ENCODE measurements at places on chromosomes 5 and 9.

DNA sequence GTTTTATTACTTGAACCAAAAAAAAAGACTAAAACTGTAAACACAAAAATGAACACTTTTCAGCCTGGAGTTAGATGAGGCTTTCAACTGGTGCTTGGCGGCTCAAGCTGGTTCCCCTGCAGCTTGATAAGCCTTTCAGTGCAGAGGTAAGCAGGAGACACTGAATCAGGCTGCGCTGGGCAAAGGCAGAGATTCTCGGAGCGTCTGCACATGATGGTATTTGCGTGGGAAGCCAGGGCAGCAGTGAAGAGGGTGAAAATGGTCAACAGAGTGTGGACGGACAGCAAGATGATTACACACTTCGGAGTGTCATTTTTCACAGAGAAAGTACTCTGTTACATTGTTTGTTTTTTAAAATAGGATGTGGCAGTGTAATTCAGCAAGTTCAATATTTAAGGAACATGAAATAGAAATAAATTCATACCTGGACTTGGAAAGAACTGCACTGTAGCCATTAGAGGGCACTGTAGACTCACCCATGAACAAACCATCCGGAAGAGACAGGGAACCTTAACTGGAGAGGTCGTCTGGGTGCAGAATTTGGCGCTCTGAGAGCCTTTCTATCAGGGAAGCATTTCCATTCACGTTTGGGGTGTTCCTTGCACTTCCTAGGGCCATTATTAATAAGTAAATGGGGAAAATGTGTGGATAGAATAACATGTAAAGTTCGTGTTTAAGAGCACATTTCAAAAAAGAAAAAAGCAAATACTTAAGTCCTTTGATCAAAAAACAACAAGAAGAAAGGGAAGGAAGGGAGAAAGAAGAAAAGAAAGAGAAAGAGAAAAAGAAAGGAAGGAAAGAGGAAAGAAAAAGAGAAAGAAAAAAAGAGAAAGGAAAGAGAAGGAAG is 69.8 kb downstream of the ICE1 start:
- DNase-seq: peak; percentile 64

DNA sequence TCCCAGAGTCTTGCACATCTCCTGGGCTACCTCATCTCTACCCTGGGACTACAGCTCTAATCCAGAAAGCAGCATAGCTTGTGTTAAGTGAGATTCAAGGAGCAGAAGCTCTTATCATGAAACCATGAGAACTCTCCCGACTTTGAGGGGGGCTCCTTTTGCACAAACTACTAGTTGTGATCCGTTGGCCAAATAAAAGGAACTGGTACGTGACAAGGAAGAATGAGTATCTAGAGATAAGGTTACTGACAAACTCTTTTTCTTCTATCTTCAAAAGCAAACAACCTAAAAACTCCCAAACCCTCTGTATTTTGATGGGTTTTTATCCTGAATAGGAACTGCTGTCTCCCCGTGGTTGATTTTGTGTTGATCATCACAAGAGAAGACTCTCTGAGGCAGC is 168.5 kb downstream of the SLC24A2 start:
- DNase-seq: no peak

DNA sequence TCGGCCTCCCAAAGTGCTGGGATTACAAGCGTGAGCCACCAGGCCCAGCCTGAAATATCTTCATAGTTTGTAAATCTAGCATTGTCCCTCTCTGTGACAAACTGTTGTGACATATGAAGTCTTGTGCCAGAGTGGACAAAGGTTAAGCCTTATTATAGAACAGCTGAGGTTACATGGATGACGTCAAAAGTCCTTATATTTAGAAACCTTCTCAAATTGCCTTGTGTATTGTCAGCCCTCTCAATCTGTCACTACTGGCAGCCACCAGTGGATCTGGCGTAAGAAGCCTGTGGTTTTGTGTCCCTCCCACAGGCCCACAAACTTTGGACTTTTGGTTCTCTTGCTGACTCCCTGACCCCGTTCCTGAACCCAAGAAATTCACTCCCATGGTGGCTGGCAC is 79.4 kb upstream of the CCDC112 start:
- DNase-seq: no peak

DNA sequence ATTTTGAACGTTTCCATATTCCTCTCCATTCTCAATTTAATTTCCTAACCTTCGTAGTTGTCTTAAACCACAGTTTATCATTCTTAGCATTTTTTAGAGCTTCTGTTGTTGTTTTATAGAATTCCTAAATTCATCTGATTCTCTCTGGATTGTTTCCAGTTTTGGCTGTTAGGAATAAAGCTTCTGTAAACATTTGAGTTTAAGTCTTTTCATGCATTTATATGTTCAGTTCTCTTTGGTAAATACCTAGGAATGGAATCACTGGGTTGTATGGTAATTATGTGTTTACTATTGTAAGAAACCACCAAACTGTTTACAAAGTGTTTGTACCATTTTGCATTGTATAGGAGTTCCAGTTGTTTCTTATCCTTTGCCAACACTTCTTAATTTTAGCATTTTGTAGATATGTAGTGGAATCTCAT is 29.7 kb downstream of the GPR21 start:
- DNase-seq: peak; percentile 18

DNA sequence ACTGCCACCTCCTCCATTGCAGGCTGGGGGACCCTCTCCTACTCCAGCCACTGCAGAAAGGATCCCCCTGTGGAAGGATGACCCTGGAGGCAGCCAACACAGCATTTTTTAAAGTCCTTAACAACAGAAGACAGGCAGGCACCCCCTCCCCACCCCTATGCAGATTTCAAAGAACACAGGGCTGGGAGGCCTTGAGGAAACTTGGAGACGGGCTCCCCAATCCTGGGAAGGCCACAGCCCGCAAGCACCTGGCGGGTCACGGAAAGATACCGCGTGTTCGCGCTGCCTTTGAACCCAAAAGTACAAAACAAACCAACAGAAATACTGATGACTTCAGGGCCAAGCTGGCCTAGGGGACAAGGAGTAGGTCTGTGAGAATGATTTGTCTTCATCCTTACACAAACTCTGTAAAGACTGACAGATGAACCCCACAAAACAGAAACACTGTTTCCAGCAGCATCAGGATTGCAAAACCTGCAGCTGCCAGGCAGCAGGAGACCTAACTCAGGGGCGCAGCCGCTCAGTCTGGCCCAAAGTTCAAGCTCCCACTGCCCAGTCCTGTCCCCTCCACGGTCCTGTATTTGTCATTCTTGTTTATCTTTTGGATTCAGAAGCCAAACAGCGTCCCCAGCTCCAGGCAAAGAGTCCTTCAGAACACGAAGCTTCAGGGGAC is 13.8 kb downstream of the VAV2 start:
- DNase-seq: no peak

- peak; percentile 48 for DNase-seq
These were observed 117.7 kb downstream of the STARD4 start for GRCh38 chr5:111394586-111394985.

DNA sequence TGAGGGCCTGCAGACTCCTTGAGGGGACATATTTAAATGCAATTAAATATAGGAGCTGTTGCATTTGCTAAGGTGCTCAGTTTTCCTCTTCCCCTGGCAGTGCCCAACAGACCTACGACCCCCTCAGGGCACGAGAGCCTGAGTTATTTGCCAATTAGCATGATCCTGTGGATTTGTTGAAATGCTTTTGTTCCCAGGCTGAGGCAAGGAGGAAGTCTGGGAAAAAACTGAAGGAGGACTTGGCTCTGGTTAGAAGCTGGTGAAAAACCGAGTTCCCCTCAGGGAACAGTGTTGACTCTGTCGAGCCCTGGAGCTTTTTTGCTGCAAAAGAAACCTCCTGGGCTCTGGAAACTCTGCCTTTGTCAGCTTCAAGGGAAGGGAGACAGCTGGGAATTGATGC is 103.6 kb upstream of the SHB start:
- no peak for DNase-seq

GRCh38 chr5:113771483-113771882 is 258.0 kb downstream of the YTHDC2 start:
- DNase-seq: no peak

- DNase-seq: no peak
These were observed 50.8 kb downstream of the AQP7 start for GRCh38 chr9:33351547-33351946.

DNA sequence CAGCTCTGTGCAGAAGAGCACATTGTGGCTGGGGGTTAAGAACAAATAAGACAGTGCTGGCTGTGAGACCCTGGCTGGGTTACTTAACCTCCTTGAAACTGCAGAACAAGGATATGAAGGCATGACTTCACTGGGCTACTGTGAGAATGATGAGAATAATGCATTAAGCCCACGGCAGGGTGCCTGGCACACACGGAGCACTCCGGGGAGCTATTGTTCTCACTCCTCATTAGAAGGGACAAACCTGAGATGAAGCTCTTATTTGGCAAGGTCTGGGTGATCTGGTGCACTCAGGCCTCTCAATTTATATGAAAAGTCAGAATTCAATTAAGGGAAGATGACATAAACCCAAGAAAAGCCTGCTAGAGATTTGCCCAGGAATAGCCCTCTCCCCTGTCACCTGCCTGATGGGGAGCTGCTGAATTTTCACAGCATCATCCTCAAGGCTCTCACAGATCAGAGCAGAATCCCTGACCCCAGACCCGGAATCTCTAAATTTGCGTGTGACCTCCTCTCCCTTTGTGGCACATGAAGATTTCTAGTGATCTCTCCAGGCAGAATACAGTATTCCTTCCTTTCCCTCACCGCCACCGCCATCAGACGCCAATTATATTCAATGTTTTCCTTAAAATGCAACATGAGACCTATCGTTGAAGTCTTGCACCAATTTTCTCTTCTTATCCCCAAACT is 102.1 kb downstream of the COL23A1 start:
- DNase-seq: no peak

GRCh38 chr5:125719681-125720347 is 703.4 kb upstream of the GRAMD2B start:
- no peak for DNase-seq

- peak; percentile 19 for DNase-seq
These were observed 61.0 kb upstream of the ADAMTS2 start for GRCh38 chr5:179406031-179406961.

DNA sequence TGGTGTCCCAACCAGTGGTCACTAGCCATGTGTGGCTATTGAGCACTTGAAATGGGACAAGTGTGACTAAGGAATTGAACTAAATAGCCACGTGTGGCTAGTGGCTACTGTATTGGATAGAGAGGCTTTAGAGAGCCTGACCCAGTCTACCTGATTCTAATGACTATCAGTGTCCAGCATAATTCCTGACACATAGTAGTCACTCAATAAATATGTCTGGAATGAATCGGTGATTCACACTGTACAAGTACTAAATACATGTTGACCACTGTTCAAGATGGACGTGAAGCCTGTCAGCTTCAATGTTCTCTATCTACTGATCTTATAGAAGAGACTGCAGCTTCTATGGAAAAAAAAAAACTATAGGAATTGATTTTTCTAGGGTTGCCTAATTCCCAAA is 57.7 kb upstream of the MAST4 start:
- DNase-seq: no peak

DNA sequence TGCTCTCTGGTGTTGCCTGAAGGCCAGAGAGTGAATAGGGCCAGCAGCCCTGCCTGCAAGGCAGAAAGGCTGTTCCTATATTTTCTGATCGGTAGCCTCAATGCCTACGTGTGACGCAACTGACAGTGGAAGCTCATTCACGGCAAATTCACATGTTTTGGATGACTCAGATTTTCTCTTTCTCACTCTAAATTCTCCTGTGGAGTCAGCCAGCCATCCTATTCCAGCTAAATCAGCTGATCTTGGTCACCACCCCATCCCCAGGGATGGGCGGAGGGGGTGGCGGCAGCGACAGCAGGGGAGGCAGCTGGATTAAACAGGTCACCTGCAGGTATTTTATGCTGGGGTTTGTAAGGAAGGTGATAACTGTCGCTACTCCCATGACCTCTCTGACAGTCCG is 52.3 kb downstream of the ZNF510 start:
- DNase-seq: no peak

DNA sequence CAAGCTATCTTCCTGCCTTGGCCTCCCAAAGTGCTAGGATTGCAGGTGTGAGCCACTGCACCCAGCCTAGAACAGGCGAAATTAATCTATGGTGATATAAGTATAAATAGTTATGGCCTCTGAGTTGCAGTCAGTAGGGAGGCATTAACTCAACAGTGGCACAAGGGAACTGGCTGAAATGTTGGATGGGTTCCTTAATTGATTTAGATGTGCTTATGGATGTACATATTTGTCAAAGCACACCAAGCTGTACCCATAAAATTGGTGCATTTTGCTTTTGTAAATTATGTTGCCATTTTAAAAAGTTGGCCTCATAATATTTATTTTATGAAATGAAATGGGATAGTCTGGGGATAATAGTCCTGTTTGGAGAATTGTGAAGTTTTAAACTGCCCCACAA is 36.8 kb upstream of the GLIPR2 start:
- no peak for DNase-seq

DNA sequence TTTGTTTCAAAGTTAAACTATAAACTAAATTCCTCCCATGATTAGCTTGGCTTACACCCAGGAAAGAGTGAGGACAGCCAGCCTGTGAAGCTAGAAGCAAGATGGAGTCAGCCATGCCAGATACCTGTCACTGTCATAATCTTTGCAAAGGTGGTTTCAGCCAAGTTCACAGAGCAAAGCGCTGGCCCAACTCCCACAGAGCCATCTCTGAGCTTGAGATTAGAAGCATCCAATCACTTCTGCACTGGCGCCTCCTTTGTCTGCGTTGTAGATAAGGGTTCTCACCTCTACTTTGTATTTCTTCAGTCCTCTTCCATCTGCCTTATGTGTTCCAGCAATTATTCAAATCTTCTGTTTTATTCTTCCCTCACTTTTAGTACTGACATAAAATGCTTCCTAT is 119.4 kb upstream of the ACO1 start:
- DNase-seq: no peak

- DNase-seq: no peak
These were observed 215.1 kb upstream of the NREP start for GRCh38 chr5:111972080-111972479.
